T-helper 17 cell (primary cell): ENCODE measurements at places on chromosomes 3 and 15.

DNA sequence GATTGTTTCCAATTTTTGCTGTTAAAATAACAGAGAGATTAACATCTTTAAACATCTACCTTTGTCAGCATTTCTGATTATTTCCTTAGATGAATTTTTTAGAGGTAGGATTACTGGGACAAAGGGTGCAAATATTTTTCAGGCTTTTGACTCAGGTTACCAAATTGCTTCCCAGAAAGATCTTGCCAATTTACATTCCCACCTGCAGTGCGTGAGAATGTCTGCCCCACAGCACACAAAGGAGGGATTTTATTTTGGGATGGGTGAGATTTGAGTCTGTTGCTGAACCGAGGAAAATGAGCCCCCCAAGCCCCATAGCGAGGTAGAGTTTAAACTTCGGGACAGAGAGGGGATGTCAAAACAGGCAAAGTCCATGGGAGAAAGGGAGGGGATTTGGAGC lies 25.9 kb upstream of the RNU6-1 start:
- no peak for DNase-seq

DNA sequence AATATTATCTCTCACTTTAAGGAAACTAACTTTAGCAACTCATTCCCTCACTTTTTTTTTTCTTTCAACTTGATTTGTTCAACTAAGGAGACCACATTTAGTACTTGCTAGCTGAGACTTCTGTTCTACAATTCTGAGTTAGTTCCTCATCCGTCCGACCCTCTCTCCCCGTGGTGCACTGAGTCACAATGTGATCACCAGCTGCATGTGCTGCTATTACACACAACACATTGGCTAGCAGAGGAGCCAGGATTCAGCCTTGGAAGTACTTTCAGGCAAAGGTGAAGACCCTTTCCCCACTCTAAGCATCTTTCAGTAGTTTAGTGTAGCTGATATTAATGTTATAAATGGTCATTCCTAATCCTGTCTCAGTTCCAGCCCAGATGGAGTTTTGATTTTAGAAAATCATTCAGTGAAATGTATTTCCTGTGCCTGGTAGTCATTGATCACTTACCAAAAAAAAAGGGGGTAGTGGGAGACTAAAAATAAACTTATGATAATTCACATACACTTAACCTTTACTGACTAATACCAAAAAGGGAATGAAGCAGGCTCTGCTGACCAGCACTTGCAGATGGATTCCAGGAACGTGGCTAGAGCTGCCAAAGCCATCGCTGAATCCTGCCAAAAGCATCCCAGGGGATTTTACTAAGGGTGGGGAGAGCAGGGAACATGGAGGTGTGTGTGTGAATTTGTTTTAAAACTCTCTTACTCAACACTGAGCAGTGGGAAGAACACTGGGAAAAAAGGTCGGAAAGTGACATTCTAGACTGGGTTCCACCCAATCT lies 424.8 kb downstream of the LPP start:
- no peak for DNase-seq

DNA sequence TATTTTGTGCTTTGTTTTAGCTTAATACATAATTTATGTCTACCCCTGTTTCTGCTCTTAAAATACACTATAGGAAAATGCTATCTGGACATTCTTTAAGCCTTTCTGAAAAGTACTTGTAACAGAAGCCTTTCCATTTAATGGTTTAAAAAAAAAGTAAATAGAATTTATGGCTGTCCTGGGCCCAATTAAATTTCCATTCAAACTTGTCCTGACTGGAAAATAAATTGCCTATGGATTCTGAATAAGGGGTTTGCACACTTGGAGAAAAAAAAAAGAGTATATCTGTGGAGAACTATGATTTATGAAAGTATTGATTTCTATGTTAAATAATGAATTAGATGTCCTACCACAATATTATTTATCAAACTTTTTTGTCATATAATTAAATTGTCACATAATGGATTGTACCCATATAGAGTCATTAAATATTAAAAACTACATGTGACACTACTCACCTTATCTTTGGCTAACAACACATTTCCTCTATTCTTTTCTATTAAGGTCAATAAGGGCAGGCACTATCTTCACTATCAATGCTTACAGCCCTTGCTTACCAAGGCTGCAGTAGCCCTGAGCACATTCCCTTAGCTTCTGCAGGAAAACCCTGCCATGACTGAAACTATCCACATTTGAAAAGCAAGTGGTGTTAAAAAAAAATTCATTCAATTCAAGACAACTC lies 396.1 kb upstream of the ROBO2 start:
- DNase-seq: no peak

DNA sequence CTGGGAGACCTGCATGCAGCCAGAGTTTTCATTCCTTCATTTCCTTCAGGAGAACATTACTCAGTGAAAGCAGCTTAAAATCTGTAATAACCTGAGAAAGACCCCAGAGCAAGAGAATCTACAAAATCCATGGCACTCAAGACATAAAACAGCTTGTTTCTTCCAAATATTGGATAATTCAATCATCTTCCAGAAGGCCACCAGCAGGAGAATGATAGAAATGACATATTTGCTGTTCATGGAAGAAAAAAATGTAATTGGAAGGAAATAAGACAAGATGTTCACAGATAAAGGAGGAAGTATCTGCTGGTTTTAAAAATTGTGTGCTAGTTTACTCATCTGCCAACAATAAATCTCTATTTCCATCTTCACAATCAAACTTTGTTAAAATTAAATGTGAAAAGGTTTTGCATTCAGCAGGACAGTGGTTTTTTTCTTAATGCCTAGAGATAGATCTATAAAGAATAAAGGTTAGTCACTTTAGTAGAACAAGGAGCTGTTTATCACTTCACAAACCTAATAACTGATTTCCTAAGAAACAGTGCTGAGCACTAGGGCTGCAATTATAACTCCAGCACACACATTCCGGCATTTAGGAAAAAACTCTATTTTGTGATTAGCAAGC lies 530.8 kb downstream of the NSUN3 start:
- DNase-seq: no peak

DNA sequence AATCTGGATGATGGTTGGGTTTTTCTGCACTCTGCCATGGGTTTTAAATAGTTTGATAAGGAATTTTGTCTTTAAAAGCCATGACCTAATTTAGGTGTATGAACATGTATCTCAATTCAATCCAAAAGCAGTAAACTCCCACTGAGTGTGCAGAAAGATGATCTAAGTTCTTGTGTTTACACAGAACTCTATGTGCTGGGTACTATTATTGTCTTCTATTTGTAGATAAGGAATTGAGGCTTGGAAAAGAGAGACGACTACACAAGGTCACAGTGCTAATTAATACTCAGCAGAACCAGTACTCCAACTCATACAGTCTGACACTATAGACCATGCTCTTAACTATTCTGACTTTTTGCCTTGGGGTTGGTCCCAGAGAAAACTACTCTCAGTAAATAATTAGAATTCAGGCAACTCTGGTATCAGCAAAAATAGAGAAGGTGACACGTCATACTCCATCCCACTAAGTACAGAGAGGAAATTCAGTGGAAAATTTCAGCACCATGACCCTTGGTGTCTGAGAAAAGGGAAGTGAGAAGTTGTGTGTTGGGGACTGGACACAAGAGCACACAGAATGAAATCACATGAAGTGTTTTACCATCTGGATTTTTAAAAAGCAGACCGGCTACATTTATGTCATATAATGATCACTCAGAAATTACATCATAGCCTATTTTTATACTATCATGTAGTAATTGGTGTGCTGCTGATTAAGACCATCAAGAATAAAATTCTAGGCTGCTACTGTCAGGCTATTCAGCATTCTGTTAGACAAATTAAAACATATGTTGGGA lies 18.3 kb upstream of the MYH15 start:
- no peak for DNase-seq

DNA sequence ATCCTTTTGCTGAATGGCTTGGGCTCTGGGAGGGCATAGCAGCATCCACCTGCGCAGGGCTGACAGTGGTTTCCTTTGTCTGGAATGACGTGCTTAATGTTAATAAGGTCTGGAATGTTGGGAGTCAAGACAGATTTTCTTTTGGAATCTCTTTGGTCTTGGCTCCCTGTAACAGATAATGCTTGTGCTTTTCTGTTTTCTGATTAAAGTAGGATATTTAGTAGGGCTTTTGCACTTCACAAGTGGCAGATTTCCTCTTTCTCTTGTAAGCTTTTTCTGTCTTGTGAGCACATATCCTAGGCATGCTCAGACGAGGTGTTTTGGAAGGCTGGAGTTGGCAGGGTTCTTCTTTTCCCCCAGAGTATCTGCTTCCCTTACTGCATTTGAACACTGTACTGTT lies 189.6 kb downstream of the GHSR start:
- DNase-seq: no peak

DNA sequence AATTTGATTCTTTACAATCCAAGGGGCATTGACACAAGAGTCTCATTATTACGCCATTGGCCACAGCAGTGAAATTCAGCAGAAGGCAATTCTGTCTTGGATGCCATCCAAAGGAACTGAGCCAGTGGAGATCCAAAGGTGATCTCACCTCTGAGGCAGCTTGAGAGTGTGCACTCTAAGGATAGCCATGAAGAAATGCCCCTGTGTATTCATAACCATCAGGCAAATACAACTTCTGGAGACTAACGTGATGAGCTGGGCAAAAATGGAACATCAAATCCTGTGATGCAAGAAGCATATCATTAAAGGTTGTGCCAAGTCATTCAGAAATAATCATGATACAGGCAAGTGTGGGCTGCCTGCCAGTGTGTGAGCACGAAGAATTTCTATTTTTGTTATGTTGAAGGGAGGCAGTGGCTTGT lies 41.4 kb downstream of the ROBO2 start:
- DNase-seq: no peak

GRCh38 chr15:99202176-99202552 lies 47.2 kb downstream of the TTC23 start:
- DNase-seq: no peak

DNA sequence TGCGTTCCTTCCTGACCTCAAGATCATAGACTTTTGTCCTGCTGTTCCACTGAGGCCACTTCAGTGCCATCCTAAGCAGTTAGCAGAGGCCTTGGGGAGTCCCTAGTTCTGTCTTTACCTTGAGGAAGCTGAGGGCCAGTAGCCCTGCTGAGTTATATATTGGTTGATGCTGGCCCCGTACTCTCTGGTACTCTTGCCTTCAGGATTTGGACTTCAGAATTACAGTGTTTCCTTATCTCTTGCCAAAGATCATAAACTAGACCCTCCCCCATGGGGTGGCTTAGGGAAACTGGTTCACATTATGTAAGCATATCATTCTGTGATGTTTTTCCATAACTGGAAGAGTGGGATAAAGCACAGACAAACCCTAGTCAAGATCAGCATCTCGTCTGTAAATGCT lies 33.2 kb downstream of the KBTBD12 start:
- DNase-seq: no peak

GRCh38 chr3:30286007-30286669 lies 320.3 kb upstream of the TGFBR2 start:
- no peak for DNase-seq

DNA sequence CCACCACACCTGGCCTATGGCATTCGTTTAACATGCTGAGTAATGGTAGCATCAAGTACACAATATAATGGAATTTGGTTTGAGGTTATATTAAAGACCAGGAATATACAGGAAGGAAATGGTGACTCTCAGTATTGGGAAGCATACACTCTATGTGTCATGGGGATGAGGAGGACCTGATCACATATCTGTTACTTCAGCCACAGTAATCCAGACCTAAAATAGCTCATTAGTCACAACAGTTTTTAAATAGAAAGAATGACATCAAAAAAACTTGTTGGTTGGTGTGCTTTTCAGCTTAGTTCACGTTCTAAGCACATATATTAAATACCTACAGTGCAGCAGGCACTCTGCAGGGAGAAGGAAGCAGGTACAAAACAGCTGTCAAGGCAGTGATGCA lies 52.5 kb upstream of the ATP2C1 start:
- no peak for DNase-seq

- DNase-seq: no peak
Observed at GRCh38 chr15:47820747-47821319, 103.5 kb downstream of the SEMA6D start.

DNA sequence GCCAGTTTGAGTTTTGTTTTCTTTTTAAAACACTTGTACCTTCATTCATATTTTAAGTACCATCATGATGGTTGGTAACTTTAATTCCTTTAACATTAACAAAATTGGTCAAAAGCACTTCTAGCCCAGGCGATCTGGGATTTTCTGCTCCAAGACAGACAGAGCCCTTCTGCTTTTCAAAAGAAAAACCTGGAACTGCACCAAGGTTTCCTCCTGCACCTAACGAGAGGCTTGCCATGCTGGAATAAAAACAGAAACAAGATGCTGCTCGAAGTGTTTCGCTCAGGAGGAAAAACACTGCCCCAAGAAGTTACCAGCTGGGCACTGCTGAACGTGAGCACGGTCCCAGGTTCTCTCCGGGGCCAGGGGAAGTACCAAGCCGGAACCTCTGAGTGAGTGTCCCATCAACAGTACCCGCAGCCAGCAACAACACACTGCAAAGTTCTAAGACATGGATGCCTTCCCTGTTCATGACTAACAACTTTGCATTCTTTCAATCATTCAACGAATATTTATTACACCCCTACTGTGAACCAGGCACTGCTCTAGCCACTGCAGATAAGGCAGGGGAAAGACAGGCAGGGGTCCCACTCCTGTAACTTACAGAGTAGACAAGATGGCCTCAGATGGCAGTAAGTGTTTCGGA lies 98.8 kb downstream of the XXYLT1 start:
- DNase-seq: no peak

GRCh38 chr3:55565521-55565920 lies 78.4 kb upstream of the WNT5A start:
- DNase-seq: no peak

DNA sequence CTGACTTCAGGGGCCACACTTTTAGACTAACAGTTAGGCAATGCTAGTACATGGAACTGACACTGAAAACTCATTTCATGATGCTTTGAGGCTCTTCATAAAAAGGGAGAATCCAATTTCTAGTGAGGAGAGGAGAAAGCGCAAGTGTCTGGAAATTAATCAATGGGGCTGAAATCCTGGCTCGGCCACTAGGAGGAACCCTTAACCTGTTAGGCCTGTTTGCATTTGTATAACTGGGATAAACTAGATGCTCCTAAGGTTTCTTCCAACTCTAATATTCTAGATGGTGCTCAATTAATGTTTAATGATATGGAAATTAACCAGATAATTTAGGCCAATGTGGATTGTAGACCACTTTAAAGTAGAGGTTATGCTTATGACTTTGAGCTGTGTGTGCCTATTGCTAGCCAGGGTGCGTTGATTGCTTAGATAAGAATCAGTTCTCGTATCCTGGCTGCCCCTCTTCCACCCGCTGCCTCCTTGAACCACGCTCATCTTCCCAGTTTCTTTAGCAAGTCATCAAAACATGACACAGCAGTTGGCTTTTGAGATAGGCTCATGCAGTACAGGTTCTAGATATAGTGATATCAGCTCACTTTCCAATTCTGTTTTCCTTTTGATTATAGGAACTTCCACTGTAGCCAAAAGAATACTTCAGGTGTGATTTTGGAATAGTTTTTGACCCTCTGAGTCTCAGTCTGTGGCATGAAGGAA lies 16.8 kb upstream of the CRBN start:
- DNase-seq: no peak

DNA sequence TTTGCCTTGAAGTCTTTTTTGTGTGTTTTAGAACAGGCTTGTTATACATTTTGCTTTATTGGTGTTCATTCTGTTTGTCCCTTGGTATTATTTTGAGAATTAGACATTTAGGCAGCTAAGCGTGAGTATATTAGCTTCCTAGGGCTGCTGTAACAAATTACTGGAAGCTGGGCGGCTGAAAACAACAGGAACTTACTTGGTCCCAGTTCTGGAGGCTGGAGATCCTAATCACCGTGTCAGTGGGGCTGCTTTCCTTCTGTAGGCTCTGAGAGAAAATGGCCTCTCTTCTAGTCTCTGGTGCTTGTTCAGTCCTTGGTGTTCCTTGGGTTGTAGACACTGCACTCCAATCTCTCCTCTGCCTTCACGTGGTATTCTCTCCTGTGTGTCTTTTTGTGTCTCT lies 142.3 kb downstream of the KLHL25 start:
- no peak for DNase-seq

- DNase-seq: no peak
Observed at GRCh38 chr3:53500165-53500777, 5.9 kb downstream of the CACNA1D start.
